ENCODE measurements at places on chromosomes 3 and 15. TPM values are rescaled to one million over a fixed set of nuclear protein-coding genes. Genes with fewer than 3 reads are reported as not detected.

Gene PDZRN3
- total RNA-seq = 33.8 TPM

Gene GOLGA6L4
- total RNA-seq = 0.78 TPM

Gene OIP5
- total RNA-seq = 8.6 TPM

Gene TMEM87A
- 43.4 TPM for total RNA-seq

Gene GRM2
- total RNA-seq = not detected

Gene TIMP4
- total RNA-seq = 12.7 TPM

Gene SLC22A13
- 1.2 TPM for total RNA-seq

Gene MEX3B
- 2.0 TPM for total RNA-seq

Gene P2RY14
- not detected for total RNA-seq

Gene ITIH4
- under 0.01 TPM for total RNA-seq

Gene GABRR3
- total RNA-seq = not detected

Gene DNAH12
- total RNA-seq = under 0.01 TPM

Gene LRRK1
- 17.0 TPM for total RNA-seq

Gene GP5
- under 0.01 TPM for total RNA-seq

Gene RASL12
- total RNA-seq = 6.6 TPM

Gene GPR160
- 0.39 TPM for total RNA-seq

Gene RBP2
- total RNA-seq = not detected

Gene POLG
- total RNA-seq = 57.0 TPM

Gene CCK
- 0.73 TPM for total RNA-seq

Gene MYO5C
- total RNA-seq = 0.20 TPM

Gene MESP2
- 1.1 TPM for total RNA-seq

Gene CCDC80
- total RNA-seq = 87.8 TPM

Gene TMIE
- total RNA-seq = not detected

Gene LSM3
- total RNA-seq = 7.3 TPM

Gene GRM7
- total RNA-seq = not detected

Gene ROPN1
- total RNA-seq = not detected

Gene CDHR4
- total RNA-seq = not detected

Gene ERICH6
- under 0.01 TPM for total RNA-seq

Gene MKRN2
- total RNA-seq = 33.1 TPM

Gene CKMT1B
- not detected for total RNA-seq

Gene RAMAC
- 15.8 TPM for total RNA-seq

Gene DUOX2
- not detected for total RNA-seq

Gene TUSC7
- not detected for total RNA-seq

Gene TMA7
- total RNA-seq = 170 TPM

Gene ZNF774
- total RNA-seq = 0.98 TPM

Gene REC114
- not detected for total RNA-seq

Gene UCN2
- 0.20 TPM for total RNA-seq

Gene PTX3
- 340 TPM for total RNA-seq

Gene GP9
- not detected for total RNA-seq

Gene PCLAF
- total RNA-seq = 44.6 TPM
